ENCODE measurements at places on chromosomes 3 and 15.

DNA sequence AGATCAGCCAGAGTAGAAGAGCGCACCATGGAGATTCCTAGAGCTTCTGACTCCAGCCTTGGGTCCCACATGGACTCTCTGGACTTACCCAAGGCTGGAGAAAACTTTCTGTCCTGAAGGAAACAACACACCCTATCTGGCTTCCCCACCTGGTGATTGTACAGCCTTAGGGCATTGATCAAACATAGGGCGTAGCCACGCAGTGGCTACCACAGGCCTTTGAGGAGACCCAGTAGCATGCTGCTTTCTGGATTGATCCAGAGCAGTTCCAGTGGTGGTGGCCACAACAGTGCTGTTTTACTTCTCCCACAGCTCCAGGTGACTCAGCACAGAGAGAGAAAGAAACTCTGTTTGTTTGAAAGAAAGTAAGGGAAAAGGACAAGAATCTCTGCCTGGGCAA is 23.5 kb downstream of the PYDC2 start:
- no peak for DNase-seq

DNA sequence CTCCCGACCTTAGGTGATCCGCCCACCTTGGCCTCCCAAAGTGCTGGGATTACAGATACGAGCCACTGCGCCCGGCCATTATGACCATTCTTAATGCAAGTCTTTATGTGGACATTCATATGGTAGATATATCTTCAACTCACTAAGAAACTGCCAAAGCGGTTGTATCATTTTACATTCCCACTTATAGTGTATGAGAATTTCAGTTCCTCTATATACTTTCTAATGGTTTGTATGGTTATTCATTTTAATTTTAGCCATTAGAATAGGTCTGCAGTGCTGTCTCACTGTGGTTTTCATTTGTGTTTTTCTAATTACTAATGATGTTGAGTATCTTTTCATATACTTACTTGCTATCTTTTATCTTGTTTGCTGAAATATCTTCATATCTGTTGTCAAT is 32.5 kb downstream of the TCF12 start:
- DNase-seq = no peak

- DNase-seq = no peak
Observed at GRCh38 chr3:152398495-152398894, 129.8 kb downstream of the MBNL1 start.

- no peak for DNase-seq
Observed at GRCh38 chr15:38002883-38003477, 68.5 kb downstream of the TMCO5A start.

DNA sequence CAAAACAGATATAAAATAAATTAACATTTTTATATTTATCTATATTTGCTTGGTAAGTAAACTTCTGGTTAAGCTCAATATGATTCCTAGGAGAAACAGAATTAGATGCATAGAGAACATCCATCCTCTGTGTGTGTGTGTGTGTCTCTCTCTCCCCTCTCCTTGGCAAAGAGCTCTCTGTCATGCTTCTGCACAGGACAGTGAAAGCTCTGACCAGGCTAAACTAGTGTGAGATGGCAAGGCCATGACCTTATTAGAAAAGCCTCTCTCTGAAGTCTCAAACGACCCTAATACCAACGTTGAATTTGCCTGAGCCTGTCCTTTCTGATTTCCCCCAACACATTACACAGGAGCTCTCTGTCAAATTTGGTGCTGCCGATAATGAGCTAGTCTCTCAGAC is 746.0 kb downstream of the VGLL3 start:
- no peak for DNase-seq

DNA sequence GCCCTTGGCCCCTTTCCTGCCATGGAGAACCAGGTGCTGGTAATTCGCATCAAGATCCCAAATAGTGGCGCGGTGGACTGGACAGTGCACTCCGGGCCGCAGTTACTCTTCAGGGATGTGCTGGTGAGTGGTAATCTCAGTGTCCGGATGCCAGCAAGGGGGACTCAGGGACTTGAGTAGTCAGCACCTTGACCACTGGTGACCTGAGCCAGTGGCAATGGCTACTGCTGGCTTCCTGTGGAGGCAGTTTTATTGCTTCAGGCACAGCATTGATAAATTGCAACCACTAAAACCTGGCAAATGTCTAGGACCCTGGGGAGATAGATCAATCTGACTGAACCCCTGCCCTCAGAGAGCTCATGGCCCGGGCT is 830 bp downstream of the MAP2K5 start:
- DNase-seq = no peak

DNA sequence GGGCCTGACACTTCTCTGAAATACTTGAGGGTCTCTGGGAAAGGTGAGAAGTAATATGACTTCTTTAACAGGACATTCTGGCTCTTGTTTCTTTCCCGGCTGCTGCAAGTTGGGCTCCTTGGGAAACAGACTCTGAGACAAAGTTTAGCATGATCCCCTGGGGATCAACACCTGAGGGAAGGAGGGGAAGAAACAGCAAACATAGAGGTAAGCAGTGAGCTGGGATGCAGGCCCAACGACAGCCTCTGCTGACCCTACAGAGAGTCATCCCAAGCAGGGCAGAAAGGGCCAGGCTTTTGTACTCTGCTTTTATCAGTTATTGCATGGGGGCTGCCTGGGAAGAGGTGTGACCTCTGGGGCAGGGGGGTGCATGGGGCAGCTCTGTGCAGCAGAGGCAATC is 26.8 kb upstream of the DUT start:
- DNase-seq = no peak

DNA sequence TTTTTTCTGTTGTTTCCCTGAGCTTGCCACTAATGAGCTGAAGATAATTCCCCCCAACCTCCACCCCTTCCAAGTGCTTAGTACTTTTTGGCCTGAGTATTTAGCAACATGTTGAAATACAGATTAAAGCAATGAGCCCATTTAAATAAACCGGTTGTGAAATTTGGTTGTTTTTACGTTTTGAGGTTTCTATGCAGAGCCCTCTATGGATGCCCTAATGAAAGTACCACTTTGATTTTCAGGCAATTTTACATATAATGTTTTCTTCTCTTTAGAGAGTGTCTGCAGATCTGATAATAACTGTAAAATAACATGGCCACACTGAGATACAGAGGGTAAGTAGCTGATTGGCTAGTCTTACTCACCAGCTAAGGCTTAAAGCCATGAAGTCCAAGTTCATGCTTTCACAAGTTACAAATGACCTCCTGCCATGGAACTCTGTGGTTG is 139.4 kb upstream of the SLC7A14 start:
- no peak for DNase-seq

DNA sequence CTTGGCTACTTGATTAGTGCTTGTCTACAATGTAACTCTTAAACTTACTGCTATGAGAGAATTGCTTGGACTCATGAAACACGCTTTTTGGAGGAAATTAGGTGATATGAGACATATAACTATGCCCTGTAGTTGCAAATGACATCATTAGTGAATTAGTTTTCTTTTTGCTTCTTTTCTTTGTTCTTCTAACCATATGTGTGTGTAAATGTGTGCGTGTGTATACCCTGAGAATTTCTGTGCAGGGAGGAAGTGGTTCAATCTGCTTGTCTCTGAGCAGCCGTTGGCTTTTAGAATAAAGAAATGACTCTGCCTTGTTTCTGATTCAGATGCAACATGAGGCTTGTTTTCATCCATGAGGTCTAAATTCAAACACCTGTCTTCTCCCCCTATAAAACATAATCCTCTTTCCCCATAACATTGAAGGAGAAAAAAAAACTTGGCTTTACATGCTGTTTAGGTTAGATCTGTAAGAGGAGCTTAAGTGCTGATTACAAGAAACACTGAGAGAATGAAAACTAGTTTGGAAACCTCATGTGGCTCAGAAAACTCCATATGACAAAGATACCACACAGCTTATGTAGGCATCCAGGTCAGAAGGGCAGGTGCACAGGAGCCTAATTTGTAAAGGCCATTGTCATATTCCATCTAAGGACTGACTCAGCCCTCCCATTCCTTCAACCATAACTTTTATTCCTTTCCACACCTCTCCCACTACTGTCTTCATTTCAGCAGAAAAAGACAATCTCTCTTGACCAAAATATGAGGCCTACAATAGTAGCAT is 30.5 kb upstream of the BLM start:
- no peak for DNase-seq

DNA sequence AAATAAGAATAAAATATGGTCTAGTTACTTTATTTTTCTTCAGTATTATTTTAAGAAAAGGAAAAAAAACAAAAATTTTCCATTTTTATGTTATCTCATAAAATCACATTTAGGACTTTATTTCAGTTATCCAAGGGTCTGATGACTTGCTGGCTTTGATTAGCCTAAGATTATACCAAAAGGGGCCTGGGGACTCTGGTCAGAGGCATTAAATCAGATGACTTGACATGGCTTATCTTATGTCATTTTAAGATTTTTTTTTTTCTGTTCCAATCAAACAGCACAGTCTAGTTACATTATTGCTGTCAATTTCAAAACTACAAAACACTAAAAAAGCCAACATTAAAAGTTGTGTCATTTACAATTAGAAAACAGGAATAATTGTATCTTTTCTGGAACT is 725.4 kb upstream of the NR2F2 start:
- no peak for DNase-seq

GRCh38 chr3:146889626-146890025 is 284.5 kb upstream of the PLSCR5 start:
- DNase-seq = no peak

GRCh38 chr3:158794936-158795518 is 6.8 kb upstream of the MFSD1 start:
- DNase-seq = no peak

- no peak for DNase-seq
Observed at GRCh38 chr3:118097226-118097625, 937.4 kb downstream of the IGSF11 start.

DNA sequence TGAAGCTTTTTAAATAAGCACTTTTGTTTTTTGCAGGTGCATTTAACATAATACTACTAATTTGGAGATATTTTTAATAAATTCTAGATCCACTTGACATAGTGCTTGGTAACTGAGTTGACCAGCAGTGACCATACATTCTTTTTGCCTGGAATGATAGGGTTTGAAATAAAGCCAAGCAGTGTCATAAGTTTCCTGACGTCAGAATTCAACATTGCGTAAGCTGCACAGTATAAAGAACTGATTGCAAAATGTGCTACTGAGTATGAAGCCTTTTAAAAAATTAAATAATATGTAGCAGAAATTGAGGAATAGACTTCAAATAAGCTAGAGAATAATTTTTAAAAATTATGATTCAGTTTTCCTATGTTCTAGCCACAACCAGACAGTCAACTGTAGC is 454.6 kb upstream of the ARPP21 start:
- DNase-seq = no peak

DNA sequence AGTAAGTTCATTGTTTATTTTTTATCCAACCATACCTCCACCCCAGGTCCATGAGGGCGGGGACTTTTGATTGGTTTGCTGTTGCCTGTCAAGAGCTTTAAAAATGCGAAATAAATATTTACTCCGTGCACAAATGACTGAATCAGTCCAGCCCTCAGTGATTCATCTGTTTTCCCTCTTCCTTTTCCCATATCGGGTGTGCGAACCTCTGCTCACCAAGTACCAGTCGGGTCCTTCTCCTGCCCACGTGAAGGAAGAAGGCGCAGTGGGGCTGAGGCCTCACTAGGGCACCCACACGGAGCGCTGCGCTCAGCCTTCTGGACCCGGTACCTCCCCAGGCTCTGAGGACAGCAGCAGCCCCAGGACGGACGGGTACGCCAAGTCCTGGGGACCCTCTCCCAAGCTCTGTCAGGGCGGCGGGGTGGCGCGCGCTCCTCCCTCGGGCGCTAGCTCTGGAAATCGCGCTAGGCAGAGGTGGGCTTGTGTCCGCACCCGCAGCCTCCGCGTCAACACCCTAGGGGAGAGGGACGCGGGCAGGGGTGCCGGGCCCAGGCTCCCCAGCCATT is 70.5 kb upstream of the EPHB3 start:
- no peak for DNase-seq

DNA sequence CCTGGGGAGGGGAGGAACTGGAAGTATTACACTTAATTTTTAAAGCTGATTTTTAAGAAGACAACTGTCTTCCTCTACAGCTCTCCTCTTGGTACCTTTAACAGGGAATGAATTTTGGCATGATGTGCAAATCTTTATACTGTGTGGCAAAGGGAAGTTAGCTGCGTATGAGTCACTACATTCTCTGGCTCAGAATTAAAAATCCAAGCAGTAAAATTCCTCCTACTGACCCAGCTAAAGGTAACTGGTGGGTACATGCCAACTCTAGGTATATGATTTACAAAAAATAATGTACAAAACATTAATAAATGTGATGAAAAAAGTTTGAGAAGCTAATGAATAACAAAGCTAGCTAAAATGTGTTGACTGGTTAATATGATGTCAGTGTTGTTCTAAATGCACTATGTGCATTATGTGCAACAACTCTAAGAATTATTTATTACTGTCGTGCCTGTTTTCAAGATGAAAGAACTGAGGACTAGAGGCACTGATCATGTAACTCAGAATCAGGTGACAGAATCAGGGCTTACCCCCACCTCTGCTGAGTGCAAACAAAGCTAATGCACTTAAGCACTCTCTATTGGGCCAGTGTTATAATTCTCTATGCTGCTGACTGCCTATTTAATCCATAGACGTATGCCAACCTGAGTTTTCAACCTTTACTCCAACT is 194.7 kb upstream of the CADPS start:
- no peak for DNase-seq

- no peak for DNase-seq
Observed at GRCh38 chr15:71295603-71296314, 180.5 kb downstream of the THSD4 start.

DNA sequence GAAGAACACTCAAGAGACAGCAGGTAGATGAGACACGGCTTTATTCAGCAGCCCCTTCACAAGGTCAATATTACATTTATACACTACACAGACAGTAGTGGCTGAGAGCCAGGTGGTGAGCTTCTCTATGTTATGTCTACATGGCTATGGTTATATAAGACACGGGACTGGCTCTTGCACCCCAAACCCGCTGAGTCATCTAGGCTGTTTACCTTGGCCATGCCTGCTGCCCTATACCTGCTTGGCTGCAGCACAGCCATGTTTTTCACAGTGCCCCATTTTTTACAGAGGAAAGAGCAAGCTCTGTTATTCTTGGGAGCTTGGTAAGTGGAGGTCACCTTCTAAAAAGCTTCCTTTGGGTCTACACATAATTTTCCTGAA is 231.6 kb downstream of the IGSF11 start:
- DNase-seq = no peak

DNA sequence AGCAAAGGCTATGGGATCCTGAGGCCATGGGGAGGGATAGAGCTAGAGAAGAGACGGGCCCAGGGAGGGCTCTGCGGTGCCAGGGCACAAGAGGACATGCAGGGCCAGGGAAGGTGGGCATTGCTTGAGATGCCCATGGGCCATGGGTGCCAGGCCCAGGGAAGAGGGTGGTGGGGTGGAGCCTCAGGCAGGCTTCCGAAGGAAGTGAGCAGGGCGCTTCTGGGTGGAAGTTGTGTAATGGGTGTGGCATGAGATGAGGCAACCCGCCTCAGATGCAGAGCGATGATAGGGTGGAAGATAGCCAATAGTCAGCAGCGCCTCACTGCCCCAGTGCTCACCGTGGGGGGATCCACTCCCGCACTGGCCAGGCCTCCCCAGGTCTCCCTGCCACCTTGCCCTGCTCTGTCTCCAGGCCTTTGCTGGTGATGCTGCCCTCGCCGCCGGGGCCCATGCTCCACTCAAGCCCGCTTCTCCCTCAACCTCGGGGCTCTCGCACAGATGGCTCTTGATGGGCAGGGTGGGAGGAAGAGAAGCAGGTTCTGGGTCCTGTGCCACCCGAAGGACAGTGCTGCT is 51.4 kb downstream of the DNAJB8 start:
- no peak for DNase-seq

- DNase-seq = no peak
Observed at GRCh38 chr15:45669422-45669821, 34.6 kb downstream of the SQOR start.
